ENCODE measurements at places on chromosomes 12 and 14.
A peak's percentile ranks its signal among the peaks of the same experiment; 100 is the strongest.

- no peak for DNase-seq
These were observed 8.3 kb downstream of the EMG1 start for GRCh38 chr12:6979021-6979420.

DNA sequence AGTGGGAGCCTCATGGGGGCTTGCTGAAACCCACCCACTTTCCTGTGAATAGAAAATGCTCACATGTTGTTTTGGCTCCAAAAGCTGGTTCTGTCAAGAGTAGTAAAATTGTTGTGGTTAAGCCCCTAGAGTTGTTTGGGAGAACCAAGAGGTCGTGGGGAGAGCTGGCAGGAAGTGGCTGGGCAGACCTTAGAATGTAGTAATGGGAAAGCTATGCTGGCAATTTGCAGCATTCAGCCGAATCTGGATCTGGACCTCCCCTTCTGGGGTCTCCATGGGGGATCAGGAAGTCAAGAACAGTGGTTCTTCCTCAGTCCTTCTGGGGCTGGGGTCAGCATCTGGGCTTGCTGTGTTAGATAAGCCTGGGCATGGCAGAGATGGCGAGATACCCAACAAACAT is 150.6 kb upstream of the TBX3 start:
- DNase-seq: no peak

DNA sequence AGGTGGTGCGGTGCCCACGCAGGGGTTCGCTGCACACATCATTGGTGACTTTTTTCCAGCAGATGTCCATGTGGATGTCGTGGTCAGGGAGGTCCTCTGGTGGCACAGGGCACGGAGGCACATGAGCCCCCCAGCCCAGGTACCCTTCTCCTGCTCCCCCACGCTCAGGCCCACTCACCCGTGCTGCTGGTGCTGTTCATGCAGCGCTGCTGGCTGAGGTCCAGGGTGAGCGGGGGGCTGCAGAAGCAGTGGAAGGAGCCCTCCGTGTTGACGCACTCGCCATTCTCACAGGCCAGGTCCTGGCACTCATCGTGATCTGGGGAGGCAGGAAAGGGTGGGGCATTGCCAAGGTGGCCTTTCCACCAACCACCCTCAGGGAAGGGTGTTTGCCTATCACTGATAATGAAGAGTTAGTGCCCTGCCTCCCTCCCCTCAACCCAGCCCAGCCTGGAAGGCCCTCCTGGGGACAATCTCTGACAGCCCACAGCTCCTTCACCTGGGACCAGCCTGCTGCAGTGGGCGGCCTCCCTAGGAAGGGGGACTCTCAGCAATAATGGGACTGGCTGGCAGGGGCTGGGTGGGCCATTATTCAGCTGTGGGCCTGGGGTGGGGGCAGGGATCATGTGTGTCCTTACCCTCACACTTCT is 9.8 kb downstream of the ISCA2 start:
- no peak for DNase-seq

DNA sequence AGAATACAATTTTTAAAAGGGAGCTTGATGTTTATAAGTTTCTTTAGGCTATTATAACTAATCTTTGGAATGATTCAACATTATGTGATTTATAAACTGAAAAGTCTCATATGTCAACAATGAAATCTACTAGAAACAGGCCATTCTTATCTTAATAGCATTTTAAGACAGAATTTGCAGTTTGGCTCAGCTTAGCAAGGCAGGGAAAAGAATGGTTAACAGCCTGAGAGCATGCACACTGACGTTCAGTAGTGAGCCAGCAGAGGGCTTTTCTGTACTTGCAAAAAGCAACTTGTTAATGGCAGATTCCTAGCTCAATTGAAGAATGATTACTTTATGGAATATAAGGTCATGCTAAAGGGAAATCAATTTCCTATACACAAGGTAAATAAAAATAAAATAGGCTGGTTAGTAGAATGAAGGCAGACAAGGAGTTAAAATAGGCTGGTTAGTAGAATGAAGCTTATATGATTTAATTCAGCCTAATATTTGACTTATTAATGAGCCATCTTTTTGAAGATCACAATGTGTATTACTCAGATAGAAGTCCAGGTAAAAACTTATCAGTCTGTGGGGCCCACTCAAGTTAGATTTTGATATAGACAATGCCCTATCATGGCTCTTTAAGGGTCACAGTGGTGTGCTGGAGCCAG is 95.9 kb downstream of the OTOGL start:
- DNase-seq: peak; percentile 64

GRCh38 chr14:68785534-68786490 is 7.1 kb downstream of the ZFP36L1 start:
- DNase-seq: peak; percentile 63

DNA sequence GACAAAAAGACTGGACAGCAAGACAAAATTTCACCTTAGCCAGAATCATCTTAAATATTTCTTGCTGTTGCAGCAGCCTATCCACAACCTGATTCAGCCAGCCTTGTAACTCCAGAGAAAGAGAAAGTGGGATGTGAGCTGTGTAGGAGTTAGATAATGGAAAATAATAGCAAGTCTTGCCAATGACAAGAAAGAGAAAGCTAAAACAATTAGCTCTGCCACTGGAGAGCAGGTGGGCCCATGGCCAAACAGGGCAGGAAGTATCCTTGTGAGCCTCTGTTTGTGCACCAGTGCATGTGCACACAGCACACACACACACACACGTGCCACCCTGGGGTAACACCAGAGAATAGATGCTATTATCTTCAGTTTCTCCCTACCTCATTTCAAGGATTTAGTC is 106.0 kb upstream of the CCDC196 start:
- no peak for DNase-seq

DNA sequence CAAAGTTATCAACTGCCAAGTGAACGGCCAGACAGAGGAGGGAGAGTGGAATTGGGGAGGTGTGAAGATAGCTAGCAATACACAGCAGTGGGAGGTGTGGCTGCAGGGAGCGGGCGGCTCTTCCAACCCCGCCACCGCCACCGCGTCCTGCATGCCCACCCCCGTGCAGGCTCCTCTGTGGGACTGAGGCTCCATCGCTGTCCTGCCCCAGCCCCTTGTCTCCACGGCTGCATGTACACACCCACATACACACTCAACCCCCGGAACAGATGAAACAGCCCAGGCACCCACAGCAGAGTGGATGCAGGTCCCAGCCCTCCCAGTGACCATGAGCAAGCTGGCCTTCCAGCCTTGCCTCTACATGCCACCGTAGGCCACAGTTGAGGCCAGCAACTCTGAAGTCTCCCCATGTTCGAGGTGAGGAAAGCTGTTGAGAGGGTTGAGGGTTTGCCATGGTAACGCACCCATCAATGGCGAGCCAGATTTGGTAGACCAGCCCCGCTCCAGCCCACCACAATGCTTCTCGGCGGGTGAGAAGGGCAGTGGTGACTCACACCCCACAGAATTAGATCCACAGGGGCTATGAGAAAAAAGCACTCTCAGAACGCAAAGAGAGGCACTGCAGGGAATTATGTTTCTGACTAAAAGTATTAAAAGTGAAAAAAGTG is 39.3 kb downstream of the PITPNM2 start:
- no peak for DNase-seq

DNA sequence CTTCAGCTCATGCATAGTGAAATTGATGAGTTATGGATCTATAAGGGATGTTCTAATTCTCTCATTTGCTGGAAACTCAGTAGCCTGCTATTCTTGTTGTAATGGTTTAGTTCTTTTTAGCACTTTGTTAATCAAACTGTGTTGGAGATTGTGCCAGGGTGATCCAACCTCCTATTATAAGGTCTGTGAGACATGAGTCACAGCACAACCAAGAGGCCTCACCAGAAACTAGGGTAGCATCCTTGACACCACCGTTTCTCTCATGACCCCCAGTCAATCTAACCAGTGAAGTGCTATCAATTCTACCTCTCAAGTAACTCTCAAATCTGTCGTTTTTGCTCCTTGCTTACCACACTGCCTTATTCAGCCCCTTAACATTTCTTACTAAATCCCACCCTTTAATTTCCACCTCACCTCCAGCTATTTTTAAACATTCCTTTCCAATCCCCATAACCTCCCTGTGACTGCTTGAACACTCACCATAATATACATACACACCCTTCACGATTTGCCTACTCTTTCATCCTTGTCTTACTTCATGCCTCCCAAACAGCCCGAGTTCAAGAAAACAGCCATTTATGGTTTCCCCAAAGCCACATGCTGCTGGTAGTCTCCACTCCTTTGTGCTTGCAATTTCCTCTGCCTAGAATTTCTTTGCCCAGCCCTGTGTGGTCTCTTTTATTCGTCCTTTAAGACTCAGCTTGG is 53.9 kb upstream of the NUDT4 start:
- DNase-seq: no peak

DNA sequence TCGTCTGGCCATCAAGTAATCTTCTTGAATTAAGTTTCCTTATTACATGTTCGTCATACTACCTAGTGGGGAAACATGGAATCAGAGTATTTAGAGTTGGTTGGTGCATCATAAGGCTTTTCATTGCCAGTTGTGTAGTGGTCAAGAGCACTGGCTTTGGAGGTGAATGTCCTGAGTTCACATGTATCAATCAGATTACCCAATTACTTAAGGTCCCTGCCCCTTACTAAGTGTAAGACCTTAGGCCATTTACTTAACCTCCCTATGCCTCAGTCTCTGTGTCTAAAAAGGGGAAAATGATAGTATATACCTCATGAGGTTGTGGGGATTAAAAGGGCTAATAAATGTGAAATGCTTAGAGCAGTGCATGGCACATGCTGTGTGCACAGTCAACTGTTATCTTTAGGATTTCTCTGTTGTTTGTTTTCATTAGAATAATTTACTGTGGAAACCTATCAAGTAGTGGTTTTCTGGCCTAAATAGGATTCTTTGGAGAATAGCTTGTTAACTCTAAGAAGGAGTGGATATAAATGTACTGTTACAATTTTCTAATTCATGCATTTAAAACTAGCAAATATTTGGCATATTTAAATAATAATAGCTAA is 27.0 kb downstream of the MSRB3 start:
- no peak for DNase-seq

DNA sequence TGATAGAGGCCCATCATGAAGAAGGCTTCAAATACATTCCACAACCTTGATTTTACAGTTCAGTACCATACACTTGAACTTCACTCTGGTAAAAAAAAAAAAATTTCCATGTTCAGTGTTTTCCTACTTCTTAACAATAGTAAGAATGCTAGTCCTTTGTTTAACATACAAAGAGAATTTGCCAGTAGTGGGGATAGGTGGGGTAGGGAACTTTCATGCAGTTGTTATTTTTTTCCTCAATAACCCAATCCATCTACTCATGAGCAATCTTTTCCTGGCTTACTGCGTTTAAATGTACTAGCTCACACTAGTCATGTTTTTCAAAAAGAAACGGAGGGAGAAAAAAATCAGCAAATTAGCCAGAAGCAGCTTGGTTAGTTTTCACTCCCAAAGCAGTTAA is 206.1 kb downstream of the PRKD1 start:
- no peak for DNase-seq

DNA sequence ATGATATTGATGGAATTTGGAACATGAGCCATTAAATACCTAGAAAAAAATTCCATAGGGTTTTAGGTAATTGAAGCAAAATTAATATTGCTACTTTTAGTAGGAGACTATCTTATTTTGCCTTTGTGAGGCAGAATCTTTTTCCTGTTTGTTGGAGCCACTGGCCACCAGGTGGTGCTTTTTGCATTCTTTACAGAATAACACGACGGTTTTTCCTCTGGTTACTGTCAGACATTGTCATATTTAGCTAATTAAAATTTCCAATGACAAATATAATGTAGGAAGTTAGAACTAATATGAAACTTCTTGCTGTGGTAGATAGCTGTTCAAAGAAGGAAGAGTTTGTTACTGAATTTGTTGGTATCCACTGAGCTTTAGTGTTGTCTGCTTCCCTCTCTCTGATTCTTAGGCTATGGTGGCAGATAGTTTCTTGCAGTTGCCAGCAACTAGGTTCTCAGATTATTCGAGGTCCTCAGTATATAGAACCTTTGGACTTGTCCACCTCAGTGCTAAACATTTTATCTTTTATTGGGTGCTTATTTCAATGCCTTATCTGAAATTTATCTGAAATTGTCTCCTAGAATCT is 25.7 kb downstream of the RAB21 start:
- DNase-seq: peak; percentile 68

DNA sequence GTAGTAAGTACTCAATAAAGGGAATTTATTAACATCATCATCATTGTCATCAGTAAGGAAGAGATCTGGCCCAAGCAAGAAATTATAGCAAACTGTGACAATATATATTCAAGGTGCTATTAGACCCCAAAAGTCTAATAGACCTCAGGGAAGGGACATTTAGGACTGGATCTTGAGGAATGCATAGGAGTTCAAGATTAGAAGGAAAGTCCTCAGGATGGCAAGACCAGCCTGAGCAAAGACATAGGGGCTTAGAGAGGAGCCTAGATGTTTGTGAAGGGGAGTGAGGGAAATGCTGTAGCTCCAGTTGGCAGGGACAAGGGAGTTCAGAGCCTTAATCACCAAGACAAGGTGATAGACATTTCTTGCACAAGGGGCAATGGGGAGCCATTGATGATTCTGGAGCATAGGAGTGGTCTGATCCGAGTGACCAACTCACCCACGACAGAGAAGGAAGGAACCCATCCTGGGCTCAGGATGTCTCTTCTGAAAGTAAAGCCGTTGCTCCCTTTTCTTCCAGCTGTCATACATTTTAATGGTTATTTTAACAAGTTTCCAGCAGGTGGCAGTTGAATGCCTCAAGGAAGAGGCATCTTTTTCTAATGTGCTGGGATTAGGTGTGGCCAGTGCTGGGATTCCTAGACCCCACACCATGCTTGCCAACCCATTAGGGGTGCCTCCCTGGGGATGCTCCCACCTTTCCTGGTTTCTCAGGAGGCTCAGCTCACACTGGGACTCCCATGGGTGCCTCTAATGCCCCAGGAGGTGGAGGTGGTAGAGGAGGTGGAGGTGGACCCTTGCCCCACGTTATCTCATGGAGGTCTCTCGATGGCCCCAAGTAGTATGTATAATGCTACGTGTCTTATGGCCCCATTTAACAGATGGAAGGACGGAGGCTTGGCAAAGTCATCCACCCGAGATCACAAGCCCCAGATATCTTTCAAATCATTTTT is 37.8 kb downstream of the PHETA1 start:
- DNase-seq: peak; percentile 51

GRCh38 chr14:97539884-97540283 is 742.7 kb downstream of the VRK1 start:
- DNase-seq: no peak

DNA sequence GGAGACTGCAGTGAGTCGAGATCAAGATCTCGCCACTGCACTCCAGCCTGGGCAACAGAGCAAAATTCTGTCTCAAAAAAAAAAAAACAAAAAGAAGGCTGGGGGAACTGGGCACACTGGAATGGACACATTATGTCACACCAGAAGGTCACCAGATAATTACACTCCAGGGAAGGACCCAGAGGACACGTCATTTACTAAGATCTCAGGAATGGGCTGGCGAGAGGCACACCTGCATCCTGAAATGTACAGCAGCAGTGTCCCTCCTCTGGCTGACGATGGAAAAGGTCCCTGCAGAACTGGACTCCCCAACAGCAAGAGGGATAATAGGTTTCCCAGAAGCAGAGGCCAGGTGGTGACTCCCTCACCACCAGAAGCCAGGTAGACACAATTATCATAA is 243.5 kb downstream of the BCL11B start:
- no peak for DNase-seq

DNA sequence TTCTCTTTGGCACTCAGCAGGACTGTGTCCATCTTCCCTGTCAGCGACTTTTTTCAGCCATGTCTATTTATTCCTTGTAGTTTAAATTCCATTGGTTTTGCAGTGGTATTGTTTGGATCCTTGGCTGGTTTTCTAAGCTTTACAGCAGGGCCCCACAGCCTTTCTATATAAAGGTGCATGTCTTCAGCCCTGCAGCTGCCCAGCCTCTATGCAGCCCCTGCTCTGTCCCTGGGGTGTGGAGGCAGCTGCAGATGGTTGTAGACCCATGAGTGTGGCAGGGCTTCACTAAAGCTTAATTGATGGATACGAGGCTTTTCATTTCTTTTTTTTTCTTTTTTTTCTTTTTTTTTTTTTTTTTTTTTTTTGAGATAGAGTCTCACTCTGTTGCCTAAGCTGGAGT is 29.7 kb downstream of the SFSWAP start:
- DNase-seq: no peak

Data from HT-29 (cell line).